ENCODE measurements at places on chromosomes 16 and 17.

- no peak for DNase-seq
Measured at GRCh38 chr17:31533546-31534155, 142.2 kb downstream of the RAB11FIP4 start.

DNA sequence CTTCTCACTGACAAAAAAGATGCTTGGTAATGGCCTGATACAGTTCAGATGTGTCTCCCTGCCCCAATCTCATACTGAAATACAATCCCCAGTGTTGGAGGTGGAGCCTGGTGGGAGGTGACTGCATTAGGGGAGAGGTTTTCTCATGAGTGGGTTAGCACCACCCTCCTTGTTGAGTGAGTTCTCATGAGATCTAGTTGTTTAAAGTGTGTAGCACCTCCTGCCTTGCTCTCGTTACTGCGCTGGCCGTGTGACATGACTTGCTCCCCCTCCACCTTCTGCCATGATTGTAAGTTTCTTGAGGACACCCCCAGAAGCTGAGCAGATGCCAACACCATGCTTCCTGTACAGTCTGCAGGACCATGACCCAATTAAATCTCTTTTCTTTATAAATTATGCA is 5.0 kb downstream of the TSR1 start:
- DNase-seq = no peak

- DNase-seq = no peak
Measured at GRCh38 chr16:8850279-8850885, 18.4 kb downstream of the CARHSP1 start.

DNA sequence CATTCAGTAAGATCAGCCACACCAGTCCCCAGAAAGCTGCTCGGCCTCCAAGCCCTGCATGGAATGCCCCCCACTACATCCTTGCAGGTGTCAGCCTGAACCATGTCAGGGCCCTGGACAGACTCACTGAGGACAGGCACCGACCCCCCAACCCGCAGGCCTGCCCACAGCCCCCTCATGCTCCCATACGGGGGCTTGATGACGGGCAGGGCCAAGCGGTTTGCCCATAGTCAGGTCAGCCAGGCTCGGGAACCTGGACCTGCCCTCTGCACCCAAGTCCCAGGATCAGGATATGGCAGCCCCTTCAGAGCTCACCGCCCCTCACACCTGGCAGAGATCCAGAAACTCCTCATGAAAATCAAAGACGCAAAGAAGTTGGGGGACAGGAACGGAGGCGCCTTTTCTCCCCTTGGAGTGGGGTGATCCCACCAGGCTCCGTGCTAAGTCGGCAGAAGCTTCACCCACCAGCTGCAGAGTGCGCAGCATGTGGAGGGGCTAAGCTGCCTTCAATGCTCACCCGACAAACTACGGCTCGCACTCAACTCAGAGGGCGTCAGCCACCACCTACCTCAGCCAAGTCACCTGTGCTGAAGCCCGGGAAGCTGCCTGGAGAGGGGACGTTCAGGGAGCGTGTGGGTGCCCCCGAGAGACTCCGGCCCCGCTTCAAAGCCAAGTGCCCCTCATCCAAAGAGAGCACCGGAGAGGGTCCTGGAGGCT is 26.5 kb downstream of the GNPTG start:
- DNase-seq = no peak

- no peak for DNase-seq
Measured at GRCh38 chr17:7557147-7557764, 1.3 kb upstream of the TNFSF13 start.

DNA sequence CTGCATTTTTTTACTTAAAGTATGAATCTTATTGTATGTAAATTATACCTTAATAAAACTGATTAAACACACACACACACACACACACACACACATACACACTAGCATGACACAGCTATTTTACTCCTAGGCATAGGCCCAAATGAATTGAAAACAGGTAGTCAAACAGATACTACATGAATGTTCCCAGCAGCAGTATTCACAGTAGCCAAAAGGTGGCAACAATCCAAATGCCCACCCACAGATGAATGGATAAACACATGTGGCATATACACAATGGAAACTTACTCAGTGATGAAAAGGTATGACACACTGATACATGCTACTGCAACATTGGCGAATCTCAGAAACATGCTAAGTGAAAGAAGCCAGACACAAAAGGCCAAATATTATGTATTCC is 223.5 kb downstream of the CYB561 start:
- DNase-seq = no peak

- DNase-seq = no peak
Measured at GRCh38 chr17:72414967-72415853, 294.4 kb downstream of the SOX9 start.
